ENCODE measurements at places on chromosomes 4 and X.

GRCh38 chr4:128123036-128123435 is 61.9 kb downstream of the LARP1B start:
- DNase-seq = no peak

- DNase-seq = no peak
Observed at GRCh38 chr4:102584091-102584490, 82.9 kb downstream of the NFKB1 start.

- no peak for DNase-seq
Observed at GRCh38 chr4:110484767-110485166, 8.8 kb downstream of the ENPEP start.

GRCh38 chr4:140662082-140662869 is 93.5 kb upstream of the UCP1 start:
- DNase-seq = no peak

- DNase-seq = no peak
Observed at GRCh38 chrX:45352611-45353010, 151.9 kb upstream of the DIPK2B start.

GRCh38 chrX:150012647-150013381 is 74.5 kb upstream of the EOLA2 start:
- DNase-seq = no peak

DNA sequence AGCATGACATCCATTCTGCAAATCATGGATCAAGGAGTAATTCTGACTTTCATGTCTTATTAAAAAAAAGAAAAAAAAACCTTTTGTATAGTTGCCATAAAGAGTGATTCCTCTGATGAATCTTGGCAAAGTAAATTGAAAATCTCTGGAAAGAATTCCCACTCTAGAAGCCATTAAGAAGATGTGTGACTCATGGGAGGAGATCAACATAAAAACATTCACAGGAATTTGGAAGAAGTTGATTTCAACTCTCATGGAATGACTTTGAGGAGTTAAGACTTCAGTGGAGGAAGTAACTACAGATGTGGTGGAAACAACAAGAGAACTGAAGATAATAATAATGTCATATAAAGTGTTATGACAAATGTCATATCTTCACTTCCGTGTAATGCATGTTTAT is 204.2 kb downstream of the PABPC4L start:
- DNase-seq = no peak

DNA sequence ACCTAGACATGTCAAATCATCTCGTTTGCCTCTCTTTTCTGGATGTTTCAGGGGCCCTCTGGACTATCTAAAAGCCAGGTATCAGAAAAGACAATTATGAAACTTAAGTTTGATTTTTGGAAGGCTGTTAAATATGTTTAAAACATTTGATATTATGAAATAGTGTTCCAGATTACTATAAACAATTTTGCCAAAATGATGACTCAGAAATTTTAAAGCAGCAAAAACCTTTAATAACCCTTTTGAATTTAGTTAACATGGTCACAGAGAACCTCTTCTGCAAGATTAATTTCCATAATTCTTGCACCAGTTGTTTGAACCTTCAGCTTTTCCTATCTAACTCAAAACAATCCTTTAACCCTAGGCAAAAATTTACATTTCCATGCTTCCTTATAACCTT is 18.8 kb upstream of the FAM47E start:
- no peak for DNase-seq

GRCh38 chr4:40246938-40247337 is 50.1 kb downstream of the RHOH start:
- DNase-seq = no peak

GRCh38 chr4:88283661-88284438 is 511 bp downstream of the PPM1K start:
- DNase-seq = no peak

DNA sequence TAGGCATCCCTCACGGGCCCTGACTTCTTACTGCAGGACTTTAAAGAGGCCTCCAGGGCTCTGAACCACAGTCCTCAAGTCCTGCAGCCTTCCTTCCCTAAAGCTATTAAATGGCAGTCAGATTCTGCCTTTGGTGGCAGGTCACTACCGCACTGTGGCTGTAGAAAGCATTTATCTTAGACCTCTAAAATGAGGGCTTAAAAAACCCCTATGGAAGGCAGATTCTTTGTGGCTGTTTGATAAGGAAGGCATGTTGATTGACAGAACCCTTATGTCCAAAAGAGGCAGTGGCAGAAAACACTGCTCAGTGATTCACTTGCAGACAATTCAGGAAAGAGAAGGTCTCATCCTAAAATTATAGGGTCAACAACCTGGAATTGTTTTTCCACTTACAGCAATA is 79.2 kb downstream of the FBXL5 start:
- no peak for DNase-seq

- DNase-seq = no peak
Observed at GRCh38 chr4:67700116-67700737, 728 bp downstream of the UBA6 start.

GRCh38 chr4:87037671-87038334 is 103.0 kb downstream of the AFF1 start:
- no peak for DNase-seq

DNA sequence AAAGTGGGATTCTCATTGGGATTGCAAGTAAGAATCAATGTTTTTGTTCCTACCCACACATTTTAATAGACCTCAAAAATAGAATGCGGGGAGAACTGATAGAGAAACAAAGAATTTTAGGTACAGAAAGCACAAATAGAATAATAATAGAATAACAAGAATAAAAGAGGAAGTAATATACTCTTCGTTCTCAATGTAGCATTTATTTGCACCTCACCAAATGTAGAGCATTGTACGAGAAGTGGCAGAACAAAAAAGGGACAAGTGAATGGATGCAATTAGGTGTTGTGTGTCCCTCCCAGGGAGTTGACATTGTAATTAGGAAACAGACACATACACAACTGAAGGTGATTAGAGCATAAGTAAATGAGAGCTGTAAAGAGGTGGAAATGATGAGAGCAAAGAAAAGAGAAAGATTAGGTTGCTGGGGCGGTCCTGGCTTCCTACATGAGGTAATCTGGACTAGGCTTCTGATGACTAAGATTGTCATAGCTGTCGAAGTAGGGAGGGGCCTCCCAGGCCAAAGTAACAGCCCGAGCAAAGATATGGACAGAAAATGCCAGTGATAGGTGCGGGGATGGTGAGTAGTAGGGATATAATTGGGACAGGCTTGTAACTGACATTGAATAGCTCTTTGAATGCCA is 10.4 kb downstream of the RAB9A start:
- DNase-seq = no peak

- no peak for DNase-seq
Observed at GRCh38 chr4:1842993-1843448, 12.9 kb downstream of the LETM1 start.

GRCh38 chrX:15744181-15744867 is 6.3 kb downstream of the CA5B start:
- DNase-seq = no peak

DNA sequence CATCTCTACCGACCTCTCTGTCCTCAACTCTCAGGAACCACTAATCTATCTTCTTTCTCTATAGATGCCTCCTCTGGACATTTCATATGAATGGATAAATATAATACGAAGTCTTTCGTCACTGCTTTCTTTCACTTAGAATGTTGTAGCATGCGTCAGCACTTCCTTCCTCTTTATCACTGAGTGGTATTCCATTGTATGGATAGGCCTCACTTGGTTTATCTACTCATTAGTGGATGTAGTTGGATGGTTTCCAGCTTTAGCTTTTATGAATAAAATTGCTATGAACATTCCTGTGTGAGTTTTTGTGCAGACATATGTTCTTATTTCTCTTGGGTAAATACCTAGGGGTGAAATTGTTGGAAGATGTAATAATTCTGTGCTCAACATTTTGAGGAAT is 528.2 kb upstream of the FAT1 start:
- DNase-seq = no peak

GRCh38 chr4:186846426-186846825 is 122.8 kb upstream of the FAT1 start:
- no peak for DNase-seq

DNA sequence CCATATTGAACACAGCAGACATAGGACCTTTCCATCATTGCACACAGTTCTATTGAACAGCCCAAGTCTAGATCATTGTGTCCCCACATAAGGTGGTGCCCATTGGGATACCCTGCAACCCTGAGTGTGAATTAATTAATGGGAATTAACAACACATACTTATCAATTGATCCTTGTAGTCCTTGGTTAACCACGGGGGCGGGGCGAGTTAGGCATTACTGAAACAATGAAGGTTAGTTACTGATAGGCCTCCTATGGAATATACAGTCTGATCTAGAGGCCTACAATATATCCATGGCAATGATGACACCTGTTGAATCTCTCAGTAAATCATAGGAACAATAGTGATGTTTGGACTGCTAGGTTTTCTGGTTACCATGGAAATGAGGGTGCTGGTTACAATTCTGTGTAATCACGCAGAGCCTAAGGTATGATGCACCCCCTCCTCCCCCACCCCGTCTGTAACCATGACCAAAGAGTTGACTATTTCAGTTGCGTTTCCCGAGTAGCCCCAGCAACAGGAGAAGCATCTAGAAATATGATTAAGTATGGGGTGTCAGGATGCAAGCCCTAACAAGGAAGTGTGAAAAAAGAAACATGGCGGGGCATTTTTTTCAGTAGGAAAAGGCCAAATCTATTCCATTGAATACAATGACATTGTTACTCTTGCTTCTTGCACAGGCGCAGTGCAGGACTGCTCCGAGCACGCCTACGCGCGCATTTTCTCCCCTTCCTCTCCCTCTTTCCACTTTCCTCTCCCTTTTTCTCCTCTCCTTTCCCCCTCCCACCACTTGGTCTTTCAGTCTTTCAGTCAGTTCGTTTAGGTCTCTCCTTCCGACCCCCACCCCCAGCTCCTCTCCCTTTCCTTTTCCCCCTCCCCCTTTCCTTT is 677 bp upstream of the NONO start:
- DNase-seq = no peak

DNA sequence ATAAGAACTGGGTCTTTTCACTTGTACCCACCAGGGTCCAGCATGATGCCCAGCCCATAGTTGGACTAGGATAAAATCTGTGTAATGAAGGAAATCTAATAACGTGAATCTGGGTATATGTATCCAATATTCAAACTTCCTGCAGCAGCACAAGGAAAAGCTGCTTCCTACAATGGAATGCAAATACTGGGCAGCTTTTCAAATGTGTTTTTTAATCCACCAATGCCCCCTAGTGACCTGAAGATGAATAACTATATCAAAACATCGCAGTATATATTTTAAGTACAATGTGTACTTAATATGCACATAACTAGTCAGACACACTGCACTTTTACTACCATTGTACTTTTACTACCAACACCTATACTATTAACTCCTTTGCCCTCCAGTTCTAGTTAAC is 5.3 kb downstream of the APOO start:
- peak; percentile 40 for DNase-seq

DNA sequence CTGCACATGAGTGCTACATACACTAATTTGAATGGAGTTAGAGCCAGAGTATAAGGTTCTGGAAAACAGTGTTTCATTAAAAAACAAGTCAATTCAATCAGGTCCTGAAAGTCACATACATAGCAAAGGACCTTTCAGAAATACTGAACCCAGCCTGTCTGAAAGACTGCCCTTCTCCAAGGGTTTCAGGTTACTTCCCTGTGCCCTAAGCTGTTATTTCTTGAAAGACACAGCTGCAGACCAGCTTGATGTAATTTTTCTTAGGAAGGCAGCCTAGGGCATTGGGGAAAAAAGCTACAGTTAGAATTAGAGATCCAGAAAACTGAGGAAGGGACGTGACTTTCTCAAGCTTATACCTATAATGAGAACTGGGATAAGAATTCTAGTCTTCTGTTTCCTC is 155.9 kb upstream of the MAOA start:
- no peak for DNase-seq

- no peak for DNase-seq
Observed at GRCh38 chr4:89140168-89140759, 28.9 kb downstream of the TIGD2 start.

- no peak for DNase-seq
Observed at GRCh38 chrX:153984351-153985178, 12.0 kb downstream of the TMEM187 start.

GRCh38 chr4:14893713-14894112 is 108.6 kb upstream of the CPEB2 start:
- DNase-seq = no peak

GRCh38 chr4:100493756-100494155 is 24.1 kb downstream of the EMCN start:
- DNase-seq = no peak

GRCh38 chr4:63841266-63841665 is 568.0 kb downstream of the TECRL start:
- no peak for DNase-seq

DNA sequence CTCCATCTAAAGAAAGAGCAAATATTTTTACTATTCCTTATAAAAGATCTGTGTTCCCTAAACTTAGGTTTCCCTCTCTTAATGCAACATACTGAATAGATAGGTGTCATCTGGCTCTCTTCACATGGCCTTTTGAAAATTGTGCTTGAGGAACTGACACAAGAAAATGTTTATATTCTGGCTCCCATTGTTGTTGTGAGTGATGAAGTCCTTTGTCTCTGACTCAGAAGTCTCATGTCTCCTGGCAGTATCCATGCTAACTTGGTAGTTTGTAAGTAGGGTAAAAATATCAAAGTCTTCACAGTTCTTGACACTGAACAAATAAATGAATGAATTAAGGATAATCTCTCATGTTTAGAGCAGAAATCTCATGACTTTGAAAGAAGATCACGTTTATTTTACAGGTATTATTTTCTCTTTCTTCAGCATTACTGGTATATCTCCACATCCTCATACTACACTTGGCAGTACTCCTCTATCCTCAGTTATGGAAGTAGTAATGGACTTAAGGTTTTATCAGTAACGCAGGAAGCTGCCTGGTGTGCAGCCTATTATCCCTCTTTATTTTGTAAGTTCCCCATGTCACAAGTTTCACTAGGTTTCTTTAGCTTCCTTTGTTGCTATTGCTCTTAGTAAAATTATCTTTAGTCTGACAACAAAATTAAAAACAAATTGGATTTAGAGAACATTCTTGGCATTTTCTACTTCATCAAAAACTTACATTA is 14.2 kb upstream of the PABPC4L start:
- no peak for DNase-seq

DNA sequence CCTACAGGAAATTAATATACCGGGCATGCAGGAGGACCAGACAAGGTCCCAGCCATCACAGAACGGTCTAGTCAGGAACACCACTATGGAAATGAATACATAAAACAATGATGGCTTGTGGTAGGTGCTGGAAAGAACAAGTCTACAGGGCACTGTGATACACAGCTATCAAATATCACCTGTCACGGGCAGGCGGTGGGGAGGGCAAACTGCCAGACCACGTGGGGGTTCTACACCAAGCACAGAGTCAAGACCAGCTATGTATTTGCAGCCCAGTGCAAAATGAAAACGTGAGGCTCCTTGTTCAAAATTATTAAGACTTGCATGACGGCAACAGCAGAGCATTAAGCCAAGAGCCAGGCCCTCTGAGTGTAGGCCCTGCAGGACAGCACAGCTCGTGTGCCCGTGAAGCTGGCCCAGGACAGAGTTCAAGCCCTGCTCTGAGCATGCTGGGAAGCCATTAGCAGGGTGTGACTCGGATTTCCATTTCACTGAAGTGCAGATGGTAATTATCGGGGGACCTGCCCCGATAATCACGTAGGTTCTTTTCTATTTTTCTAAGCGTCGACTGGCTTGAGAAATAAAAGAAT is 83.6 kb downstream of the JAKMIP1 start:
- no peak for DNase-seq

GRCh38 chr4:76016393-76016792 is 6.9 kb downstream of the CXCL10 start:
- DNase-seq = no peak

- DNase-seq = no peak
Observed at GRCh38 chr4:26905172-26905571, 44.5 kb downstream of the STIM2 start.

- DNase-seq = no peak
Observed at GRCh38 chr4:6582889-6583490, 8.0 kb downstream of the MAN2B2 start.
